Stimulated activated CD8-positive, alpha-beta memory T cell treated with anti-CD3 and anti-CD28 coated beads, Interleukin-2, amount 100 ng/mL, for 48 hours (primary cell): ENCODE measurements at places on chromosomes 1 and 21.

GRCh38 chr1:99496067-99496466 is 149.8 kb upstream of the PALMD start:
- no peak for DNase-seq

GRCh38 chr1:241167121-241167630 is 189.8 kb downstream of the RGS7 start:
- no peak for DNase-seq

DNA sequence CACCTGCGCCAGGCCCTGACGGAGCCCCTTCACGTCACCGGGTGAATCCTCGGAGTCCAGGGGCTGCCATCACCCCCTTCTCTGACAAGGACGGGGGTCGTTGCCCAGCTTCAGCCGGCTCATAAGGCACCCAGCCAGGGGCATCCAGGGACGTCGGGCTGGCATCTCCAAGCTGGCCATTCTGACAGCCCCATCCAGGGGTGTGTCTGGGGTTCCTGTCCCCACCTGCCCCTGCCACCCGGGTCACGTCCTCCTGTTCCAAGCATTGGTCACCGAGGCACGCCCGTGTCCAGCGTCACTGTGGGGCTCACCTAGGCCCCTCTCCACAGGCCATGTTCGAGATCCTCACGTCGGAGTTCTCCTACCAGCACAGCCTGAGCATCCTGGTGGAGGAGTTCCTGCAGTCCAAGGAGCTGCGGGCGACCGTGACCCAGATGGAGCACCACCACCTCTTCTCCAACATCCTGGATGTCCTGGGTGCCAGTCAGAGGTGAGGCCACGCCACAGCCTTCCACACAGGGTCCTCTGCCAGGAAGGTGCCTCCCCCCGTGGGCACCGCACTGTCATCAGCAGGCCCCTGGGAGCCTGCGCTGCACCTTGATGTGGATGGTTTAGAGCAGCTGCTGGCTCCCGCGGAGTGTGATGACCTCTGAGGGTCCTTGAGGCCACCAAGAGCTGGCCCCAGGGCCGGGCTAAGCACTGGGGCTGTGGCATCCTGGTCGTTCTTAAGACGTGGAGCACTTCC is 14.8 kb downstream of the ARHGEF16 start:
- DNase-seq = no peak

- no peak for DNase-seq
These were observed 1.4 kb downstream of the CAPN2 start for GRCh38 chr1:223713546-223714420.

GRCh38 chr1:32205401-32206370 is at the start of gene IQCC:
Gene IQCC, plus strand, starts transcription at chr1:32205671. Its CDS starts 11 bp downstream, at chr1:32205682.
- DNase-seq = peak; percentile 81

DNA sequence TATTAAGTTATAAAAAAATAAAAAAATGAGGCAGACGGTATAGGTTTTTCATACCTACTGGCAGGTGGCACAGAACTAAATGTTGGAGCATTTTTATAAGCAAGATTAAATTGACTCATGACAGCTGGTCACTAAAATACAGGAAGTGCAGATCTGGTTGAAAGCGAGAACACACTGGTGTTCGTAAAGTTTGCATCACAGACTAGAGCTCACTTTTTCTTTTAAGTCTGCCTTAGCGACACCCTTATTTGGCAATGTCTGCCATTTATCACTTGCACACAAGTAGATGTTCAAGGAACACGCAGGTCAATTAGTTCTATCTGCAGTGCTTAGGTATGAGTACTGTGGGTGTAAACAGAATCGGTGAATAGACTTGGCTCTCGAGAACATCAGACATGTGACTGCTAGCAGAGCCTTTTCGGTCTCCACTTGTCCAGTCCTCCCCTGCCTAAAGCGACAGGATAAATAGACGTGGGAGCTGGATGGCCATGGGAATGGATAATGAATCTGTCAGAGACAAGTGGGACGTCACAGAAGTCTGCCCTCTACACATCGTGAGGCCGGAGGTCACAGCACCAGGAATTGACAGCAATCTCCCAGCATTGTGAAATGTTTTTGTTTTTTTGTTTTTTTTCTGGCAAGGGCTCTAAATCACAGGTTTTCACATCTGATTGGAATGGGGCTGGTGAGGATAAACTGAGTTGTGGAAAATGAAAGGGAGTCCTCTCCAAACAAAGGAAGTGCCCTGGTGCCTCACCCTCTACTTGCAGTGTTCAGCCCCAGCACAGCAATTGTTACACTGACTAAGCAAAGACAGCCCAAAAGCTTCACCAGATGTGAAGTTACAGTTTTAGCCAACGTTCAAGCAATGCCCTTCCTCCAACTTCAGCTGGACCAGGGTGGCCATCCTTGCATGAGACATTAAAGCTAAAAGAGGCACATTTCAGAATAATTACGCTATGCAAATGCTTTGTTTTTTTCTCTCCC is 248.9 kb downstream of the NTNG1 start:
- no peak for DNase-seq

DNA sequence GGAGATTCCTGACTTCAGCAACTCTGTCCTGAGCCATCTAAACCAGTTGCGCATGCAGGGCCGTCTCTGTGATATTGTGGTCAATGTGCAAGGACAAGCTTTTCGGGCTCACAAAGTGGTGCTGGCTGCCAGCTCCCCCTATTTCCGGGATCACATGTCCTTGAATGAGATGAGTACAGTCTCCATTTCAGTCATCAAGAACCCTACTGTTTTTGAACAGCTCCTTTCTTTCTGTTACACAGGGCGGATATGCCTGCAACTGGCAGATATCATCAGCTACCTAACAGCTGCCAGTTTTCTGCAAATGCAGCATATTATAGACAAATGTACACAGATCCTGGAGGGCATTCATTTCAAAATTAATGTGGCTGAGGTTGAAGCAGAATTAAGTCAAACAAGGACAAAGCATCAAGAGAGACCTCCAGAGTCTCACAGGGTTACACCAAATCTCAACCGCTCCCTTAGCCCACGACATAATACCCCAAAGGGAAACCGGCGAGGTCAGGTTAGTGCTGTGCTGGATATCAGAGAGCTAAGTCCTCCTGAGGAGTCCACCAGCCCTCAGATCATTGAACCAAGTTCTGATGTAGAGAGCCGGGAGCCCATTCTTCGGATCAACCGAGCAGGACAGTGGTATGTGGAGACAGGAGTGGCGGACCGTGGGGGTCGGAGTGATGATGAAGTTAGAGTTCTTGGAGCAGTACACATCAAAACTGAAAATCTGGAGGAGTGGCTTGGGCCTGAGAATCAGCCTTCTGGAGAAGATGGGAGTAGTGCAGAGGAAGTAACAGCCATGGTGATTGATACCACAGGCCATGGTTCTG is 2.3 kb downstream of the ZBTB37 start:
- DNase-seq = no peak
